ENCODE measurements at places on chromosomes 13 and 19.

DNA sequence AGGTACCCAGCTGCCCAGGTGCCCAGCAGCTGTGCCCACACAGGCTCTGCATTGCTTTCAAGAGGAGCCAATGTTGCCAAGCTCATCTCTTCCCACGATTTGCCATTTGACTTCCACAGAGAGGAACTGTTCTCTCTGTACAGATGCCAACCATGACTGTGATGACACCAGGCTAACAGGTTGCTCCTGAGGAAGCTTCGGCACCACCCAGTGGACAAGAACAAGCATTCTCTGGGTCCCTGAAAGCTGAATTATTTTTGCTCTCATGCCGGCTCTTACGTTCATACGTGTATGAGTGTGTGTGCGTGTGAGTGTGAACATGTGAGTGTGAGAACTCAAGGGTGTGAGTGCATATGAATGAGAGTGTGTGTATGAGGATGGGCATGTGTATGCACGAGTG lies 535.2 kb downstream of the LIG4 start:
- DNase-seq: peak; percentile 19

DNA sequence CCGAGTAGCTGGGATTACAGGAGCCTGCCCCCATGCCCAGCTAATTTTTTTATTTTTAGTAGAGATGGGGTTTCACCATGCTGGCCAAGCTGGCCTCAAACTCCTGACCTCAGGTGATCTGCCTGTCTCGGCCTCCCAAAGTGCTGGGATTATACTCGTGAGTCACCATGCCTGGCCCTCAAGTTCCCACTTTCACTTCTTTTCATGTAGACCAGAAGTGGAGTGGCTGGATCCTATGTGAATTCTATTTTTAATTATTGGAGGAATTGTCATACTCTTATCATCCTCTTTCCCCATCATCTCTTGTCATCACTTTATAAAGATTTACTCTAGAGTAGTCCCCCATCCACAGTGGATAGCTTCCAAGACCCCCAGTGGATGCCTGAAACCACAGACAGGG lies 12.8 kb upstream of the SIGLEC10 start:
- no peak for DNase-seq

DNA sequence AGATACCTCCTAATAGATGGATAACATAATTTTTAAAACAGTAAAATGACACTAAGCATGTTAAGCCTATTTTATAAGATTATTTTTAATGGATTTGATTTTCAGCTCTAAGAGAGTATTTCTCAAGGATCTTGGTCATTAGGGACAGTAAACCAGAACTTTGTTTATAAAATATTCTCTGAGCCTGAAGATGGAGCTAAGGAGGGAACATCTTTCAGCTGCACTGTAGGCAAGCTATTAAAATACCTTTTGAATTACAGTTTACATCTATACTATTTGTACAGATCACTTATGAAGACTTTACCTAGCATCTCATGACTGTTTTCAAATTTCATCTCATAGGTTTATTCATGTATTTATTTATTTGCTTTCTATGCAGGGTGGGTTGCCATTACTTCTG lies 345.3 kb downstream of the MYO16 start:
- no peak for DNase-seq

DNA sequence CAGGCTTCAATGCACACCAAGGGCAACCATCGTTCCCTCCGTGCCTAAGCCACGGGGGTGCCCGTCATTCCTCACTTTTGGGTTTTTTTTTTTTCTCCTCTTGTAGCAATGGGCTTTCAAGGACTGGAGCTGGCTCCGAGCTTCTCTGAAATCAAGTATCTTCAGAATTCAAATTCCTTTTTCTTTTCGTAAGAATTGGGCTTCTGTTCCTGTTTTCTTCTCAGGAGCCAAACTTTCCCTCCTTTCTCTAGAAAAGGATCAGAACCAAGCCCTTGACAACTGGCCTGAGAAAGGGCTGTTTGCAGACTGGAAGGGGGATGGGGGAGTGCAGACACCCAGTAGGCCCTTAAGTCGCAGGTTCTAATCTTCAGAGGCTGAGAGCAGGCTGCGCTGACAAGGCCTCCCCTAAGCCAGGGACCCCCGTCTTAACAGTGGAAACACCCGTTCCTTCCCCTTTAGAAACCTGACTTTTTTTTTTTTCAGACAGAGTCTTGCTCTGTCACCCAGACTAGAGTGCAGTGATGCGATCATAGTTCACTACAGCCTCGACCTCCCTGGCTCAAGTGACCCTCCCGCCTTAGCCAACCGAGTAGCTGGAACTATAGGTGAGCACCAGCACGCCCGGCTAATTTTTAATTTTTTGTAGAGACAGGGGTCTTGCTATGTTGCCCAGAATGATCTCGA lies 51.6 kb downstream of the RFX2 start:
- no peak for DNase-seq

DNA sequence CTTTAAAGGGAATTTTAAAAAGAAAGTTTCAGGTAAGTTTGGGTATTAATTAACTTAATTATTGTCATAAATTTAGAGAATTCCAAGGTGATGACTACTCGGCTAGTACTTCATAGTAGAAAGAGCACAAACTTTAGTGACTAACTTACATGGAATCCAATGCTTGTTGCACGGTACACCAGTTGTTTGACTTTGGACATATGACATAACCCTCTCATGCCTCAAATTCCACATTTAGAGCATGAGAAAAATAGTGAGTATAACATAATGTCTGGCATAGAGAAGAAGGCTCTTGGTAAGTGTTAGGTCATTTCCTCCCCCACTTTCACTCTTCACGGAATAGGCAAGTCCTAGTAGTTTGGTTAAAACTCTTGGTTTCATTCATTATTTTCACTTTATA lies 1249.4 kb upstream of the SLC10A2 start:
- DNase-seq: peak; percentile 99

DNA sequence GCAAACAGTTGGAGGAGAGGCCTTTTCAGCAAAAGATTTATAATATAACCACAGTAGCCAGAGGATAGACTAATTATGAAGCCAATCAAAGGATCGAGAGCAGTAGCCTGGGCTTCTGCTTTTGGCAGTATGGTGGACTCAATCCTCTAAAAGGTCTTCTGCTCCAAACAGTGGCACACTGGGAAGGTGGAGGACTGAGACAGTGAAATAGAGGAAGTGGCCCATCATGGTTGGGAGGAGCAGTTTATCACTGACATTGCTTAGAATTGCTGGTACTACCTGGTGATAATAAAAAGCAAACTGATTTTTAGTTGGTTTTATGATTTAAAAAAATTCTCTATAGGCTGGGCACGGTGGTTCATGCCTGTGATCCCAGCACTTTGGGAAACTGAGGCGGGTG lies 20.9 kb upstream of the PLAUR start:
- DNase-seq: no peak

DNA sequence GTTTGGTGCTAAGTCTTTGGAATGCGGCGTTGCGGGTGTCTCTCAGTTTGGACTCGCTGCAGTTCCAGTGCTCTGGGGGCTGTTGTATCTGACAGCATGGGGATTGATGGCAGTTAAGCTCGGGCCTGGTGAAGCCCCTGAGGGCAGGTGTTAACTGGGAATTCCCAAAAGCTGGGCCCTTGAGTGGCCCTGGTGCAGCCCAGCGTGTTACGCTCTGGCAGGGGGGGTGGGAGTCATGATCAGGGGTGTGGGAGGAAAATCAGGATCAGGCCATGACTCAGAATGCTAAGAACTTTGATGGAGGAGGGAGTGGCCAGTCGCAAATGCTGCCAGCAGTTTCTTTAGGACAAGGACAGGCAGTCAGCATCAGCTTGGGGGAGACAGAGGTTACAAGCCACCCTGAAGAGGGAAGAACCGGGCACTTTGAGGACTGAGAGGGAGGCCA lies 19.6 kb downstream of the AP2A1 start:
- DNase-seq: peak; percentile 41

- peak; percentile 42 for DNase-seq
These were observed 823 bp downstream of the TLE5 start for GRCh38 chr19:3061182-3062161.

GRCh38 chr19:16227837-16228636 lies 30.3 kb downstream of the AP1M1 start:
- DNase-seq: no peak

DNA sequence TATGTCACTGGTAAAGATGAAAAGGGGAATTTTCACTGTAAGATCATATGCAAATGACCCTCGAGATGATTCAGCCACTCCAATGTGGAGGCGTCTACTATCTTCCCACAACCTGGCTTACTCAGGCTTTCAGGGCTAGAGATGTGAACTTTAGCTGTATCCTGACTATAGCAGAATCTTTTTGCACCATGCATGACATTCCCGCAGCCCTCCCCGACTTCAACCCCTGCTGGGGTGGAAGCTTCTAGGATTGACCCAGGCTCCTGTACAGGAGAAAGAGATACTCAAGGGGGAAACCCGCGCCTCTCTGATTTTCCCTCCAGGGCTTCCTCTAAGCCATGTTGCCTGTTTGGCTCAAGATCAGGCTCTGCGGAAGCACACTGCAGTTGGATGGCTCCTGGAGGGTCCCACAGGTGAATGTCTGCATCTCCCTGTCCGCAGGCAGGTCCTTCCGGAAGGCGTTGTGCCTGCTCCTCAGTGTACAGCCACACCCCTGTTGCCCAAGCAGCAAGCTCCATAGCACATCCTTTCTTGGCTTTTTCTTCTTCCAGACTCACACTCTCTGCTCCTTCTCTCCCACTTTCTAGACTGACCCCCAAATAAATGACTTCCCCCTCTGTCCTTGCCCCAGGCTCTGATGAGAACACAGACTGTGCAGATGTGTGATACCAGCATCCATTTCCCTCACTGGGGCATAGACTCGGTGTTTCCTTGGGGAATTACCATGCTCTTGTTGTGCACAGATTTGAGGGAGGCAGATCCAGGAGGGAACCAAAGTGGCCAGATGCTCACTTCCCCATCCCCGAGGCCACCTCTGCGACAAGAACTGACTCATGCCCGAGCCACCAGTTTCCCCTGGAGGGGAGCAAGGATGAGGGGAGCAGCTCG lies 29.1 kb upstream of the POP4 start:
- DNase-seq: peak; percentile 32

DNA sequence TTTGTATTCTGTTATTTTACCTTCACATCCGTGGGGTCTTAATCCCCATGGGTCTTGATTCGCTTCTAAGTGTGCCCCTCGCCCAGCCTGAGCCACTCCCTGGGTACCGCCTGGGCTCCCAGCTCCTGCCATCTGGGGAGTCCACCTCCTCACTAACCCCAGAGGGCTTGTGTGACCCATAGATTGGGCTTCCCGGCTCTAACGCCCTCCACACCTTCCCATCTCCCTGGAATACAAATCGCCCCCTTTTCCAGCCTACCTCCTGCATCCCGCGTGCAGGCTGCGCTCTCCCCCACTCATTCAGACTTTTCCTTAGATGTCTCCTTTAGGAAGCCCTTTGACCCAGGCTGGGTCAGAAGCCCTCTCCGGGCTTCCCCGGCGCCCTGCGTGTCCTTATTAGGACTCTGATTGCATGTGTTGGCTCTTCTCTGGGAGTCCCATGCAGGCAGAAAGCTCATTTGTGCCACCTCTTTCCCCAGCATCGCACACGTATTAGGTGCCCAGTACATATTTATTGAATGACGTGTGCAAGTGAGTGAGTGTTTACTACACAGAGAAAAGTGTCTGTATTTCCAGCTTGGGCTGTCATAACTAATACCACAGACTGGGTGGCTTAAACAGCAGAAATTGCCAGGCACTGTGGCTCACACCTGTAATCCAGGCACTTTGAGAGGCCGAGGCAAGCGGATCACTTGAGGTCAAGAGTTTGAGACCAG lies 757 bp downstream of the CCDC124 start:
- peak; percentile 8 for DNase-seq

DNA sequence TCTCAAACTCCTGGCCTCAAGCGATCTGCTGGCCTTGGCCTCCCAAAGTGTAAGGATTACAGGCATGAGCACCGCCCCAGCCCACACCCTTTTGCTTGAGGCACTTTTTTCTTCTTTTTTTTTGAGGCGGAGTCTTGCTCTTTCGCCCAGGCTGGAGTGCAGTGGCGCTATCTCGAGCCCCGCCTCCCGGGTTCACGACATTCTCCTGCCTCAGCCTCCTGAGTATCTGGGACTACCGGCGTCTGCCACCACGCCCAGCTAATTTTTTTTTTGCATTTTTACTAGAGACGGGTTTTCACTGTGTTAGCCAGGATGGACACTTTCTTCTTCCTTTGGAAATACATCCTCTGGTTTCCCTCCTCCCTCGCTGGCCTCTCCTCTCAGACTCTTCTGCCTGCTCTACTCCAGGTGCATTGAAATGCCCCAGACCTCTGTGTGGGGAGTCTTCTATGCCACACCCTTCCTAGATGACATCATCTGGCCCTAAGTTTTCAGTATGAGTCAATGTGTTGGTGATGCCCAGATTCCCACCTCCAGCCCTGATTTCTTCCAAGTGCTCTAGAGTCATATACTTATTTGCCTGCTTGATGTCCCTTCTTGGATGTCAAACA lies 20.7 kb upstream of the TPT1 start:
- DNase-seq: peak; percentile 68

GRCh38 chr13:60143775-60144174 lies 20.0 kb downstream of the DIAPH3 start:
- DNase-seq: no peak

- no peak for DNase-seq
These were observed 13.0 kb upstream of the SPATA13 start for GRCh38 chr13:24147570-24147963.

- no peak for DNase-seq
These were observed 774 bp downstream of the CACNG6 start for GRCh38 chr19:53992211-53992610.

- no peak for DNase-seq
These were observed 462.1 kb downstream of the OLFM4 start for GRCh38 chr13:53490752-53491151.

DNA sequence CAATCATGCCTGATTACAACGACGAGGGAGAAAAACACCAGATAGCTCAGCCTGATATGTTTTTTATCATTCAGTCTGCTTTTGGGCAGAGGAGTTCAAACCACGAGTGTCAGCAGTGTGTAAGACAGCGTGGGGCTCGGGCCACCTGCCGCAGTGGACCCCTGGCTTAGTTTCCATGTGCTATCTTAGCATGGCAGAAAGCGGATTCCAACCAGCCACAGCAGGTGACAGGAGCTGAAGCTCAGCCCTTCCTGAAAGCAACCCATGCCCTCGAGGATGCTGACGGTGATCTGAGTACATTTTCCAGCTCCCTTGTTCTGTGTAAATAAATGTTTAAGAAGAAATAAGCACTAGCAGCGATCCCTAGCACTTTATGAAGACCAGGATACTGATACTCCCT lies 32.2 kb upstream of the MBNL2 start:
- DNase-seq: no peak

- peak; percentile 39 for DNase-seq
These were observed 3.7 kb upstream of the SPIB start for GRCh38 chr19:50414864-50415660.

GRCh38 chr19:18112989-18113478 lies 15.5 kb downstream of the MAST3 start:
- DNase-seq: peak; percentile 77

GRCh38 chr13:100673713-100674571 lies 653 bp downstream of the TMTC4 start:
- DNase-seq: peak; percentile 89

DNA sequence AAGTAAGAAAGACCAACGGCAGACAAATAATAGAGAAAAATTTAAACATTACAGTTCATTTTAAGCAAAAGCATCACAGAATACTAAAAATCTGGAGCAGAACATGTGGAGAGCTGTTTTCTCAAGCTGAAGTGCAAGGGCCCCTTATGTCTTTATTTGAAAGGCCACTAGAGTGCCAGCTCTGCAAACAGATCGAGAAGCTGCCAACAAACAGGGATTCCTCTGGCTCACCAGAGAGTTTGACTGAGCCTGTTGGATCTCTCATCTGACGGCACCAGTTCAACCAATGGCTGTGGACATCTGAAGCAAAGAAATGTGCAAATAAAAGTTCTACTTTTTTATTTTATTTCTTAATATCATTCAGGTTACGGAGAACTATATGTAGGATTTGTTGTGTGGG lies 119.7 kb downstream of the COL4A2 start:
- DNase-seq: no peak

All from fibroblast of lung (primary cell).